ENCODE measurements at places on chromosomes 3 and 15. TPM values are rescaled to one million over a fixed set of nuclear protein-coding genes. Genes with fewer than 3 reads are reported as not detected.
A peak's percentile ranks its signal among the peaks of the same experiment; 100 is the strongest.

- no peaks in the 10 kb centered on the region for H3K4me1 ChIP-seq
- no peak overlapping the region for H3K27ac ChIP-seq
- no peak overlapping the region for H3K4me3 ChIP-seq
- DNase-seq, result no peak
- H3K36me3 ChIP-seq, result no peaks in the 10 kb centered on the region
- H3K27me3 ChIP-seq, result no peaks in the 10 kb centered on the region
Observed at GRCh38 chr3:85667744-85668143, 709.0 kb downstream of the CADM2 start.

Gene CLDN18
- total RNA-seq, result not detected

DNA sequence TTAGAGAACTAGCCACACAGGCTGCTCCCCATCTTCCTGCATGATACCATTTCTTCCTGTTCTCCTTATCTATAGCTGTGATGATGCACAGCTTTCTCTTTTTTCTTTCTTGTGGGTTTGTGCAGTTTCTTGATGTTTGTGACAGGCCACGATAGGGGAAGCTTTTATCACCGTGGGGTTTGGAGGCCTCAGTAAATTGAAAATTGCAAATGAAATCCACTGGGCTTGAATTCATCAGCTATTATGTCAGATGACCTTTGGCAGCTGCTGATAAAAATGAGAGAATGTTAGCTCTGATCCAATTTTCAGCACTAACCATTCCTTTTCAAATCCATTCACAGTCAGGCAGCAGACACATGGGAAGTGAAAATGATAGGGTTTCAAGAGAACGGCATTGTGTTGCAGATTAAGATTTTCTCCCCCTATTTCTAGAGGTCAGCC, 176.9 kb upstream of the SOX2 start:
- no peak overlapping the region for H3K27ac ChIP-seq
- no peak for DNase-seq
- H3K27me3 ChIP-seq, result no peaks in the 10 kb centered on the region
- no peaks in the 10 kb centered on the region for H3K4me1 ChIP-seq
- no peak overlapping the region for H3K4me3 ChIP-seq

DNA sequence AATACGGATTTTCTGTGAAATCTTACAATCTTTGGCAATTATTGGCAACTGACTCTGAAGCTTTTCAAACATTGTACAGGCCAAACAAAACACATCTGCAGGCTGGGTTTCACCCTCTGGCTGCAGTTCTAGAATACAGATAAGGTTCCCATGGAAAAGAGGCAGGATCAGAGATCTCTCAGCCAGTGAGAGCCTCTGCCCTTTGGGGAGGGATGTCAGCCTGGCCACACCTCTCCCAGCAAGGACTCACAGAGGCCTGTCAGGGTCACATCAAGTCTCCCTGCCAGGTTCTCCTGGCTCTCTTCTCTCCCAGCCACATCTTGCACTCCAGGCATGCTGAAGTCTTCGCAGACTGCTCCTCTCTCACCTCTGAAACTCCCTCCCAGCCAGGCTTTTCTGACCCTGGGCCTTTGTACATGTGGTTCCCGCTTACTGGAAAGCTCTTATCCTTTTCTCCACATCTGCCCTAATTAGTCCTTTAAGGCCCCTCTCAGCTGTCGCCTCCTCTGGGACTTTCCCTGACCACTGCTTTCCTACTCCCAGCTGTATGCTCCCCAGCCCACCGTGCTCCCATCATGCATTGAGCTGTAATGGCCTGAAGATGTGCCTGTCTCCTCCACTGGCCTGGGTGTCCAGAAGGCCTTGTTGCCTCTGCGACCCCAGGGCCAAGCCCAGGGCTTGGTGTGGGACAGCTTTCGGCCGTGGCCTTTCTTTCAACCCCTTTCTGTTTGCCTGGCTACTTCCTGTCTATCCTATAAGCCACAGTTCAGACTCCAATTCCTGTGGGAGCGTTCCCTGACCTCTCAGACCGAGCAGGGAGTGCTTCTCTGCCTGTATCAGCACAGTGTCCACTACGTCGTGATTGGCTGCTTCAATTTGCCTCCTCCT, 4.3 kb downstream of the RBP1 start:
- no peak overlapping the region for H3K27ac ChIP-seq
- no peak overlapping the region for H3K4me3 ChIP-seq
- no peak for DNase-seq
- H3K36me3 ChIP-seq, result no peaks in the 10 kb centered on the region
- H3K27me3 ChIP-seq, result peaks cover 11% of the 10 kb centered on the region
- H3K4me1 ChIP-seq, result peaks cover 4% of the 10 kb centered on the region

DNA sequence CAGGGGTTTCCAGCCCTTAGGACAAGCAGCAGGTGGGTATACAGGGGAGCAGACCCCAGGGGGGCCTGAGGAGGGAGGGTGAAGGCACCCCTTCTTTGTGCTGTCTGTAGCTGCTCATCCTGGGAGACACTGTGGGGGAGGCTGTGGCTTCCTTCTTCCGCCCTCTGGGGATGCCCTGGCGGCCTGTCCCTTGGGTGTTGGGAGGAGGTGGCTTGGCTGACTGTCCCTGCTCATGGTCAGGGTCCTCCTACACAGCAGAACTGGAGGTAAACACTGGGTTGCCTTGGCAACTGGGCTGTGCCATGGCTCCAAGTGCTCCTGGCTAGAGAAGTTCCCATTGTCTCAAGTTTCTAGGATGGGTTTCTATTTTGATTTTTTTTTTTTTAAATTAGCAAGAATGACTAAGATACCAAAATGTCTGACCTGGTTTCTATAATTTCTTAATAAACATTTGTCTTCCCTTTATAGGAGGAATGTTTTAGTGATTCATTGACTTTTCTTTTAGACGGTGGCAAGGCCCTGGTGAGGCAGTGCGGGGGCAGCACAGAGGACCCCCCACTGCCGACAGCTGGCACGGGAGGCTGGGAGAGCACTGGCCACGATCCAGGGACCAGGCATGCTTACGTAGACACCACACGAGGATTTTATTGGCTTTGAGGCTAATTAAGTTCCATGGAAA, 12.4 kb downstream of the KLF13 start:
- H3K4me3 ChIP-seq, result no peak overlapping the region
- no peaks in the 10 kb centered on the region for H3K27me3 ChIP-seq
- H3K27ac ChIP-seq, result 0 out of 2 replicates have a peak overlapping the region, but pooled peaks have one; percentile 21
- no peak for DNase-seq

DNA sequence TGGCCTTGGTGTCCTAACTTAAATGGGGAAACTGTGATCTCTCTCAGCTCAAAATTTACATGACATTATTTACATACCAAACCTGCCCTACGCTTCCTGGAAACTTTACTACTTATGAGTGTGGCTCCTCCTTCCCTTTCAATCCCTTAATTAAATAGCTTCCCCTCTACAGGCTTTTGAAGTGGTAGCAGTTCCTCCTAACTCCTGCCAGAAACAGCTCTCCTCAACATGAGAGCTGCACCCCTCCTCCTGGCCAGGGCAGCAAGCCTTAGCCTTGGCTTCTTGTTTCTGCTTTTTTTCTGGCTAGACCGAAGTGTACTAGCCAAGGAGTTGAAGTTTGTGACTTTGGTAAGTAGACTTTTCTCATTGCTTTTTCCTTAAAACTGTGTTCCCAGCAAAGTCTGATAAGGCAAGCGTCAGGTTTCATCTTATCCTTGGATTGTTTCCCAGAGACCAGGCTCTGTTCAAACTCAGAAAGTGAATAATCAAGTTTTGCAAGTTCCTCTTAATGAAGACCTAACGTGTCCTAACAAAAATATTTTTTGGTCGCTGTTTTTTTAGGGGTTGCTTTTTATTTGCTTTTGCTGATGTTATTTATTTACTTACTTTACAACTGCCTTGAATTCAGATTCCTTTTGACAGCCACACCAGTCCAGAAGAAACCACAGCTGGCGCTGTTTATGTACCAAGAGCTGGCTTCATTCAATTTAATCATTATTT, at the start of gene ACP3:
Gene ACP3 (plus strand): TSS at position 179 of the 720 bp plus-strand sequence. CDS start 50 bp downstream, at position 229.
- H3K36me3 ChIP-seq, result no peaks in the 10 kb centered on the region
- DNase-seq, result no peak
- H3K27ac ChIP-seq, result no peak within 1 kb of the TSS

Gene POPDC2
- 0.19 TPM for total RNA-seq

DNA sequence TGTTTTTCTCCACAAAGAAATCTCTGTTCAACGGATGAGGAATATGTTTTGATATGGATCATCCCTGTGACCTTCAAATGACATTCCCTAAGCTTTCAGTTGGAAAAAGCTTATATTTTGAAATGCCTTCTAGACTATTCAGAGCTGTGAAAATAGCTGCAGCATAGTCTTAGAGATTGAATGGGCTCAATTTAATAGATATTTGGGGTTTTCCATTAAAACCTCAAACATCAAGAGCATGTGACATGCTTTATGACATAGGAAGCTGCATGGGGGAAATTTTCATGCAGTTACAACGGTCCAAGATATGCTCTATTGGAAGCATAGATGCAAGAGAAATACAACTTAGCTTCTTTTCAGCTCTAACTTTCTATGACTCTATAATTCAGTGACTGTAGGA, 102.8 kb downstream of the LSAMP start:
- no peak overlapping the region for H3K27ac ChIP-seq
- no peaks in the 10 kb centered on the region for H3K36me3 ChIP-seq
- H3K4me3 ChIP-seq, result no peak overlapping the region
- no peak for DNase-seq
- H3K27me3 ChIP-seq, result no peaks in the 10 kb centered on the region
- no peaks in the 10 kb centered on the region for H3K4me1 ChIP-seq

DNA sequence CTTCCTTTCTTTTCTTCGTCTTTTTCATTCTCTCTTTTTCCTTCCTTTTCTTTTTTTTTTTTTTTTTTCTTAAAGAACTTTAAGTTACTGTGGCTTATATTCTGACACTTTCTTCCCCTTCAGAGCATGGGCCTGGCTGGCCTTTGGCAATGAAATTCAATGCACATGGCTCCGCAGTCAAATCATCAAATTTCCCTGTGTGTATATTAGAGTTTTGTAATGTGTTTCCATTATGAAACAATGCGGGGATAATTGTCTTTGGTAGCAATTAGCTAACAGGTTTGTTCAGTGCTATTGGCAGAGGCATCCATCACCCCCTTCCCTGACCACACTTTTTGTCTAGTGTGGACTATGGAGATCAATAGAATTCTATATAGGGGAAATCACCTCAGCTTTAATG, 80.5 kb downstream of the CDIN1 start:
- no peaks in the 10 kb centered on the region for H3K4me1 ChIP-seq
- H3K27me3 ChIP-seq, result no peaks in the 10 kb centered on the region
- no peaks in the 10 kb centered on the region for H3K36me3 ChIP-seq

DNA sequence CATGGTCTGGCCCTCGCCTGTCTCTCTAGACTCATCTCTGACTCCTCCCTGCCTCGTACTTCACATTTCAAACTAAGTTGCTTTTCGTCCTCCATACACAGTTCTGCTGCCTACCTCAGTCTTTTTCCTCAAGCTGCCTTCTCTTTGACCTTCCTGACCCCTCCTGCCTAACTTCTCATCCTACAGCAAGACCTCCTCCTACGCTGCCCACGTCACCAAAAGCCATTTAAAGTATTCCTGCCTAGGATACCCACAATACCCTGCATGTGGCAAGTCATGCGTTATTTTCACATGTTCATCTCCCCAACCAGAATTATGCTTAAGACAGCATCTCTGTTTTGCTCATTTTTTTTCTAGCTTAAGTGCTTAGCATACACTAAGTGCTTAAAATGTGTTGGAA, 56.7 kb downstream of the LHFPL4 start:
- H3K4me3 ChIP-seq, result no peak overlapping the region
- no peaks in the 10 kb centered on the region for H3K36me3 ChIP-seq
- no peaks in the 10 kb centered on the region for H3K4me1 ChIP-seq
- DNase-seq, result no peak
- H3K27ac ChIP-seq, result no peak overlapping the region

Gene CCK
- total RNA-seq, result 2.4 TPM

DNA sequence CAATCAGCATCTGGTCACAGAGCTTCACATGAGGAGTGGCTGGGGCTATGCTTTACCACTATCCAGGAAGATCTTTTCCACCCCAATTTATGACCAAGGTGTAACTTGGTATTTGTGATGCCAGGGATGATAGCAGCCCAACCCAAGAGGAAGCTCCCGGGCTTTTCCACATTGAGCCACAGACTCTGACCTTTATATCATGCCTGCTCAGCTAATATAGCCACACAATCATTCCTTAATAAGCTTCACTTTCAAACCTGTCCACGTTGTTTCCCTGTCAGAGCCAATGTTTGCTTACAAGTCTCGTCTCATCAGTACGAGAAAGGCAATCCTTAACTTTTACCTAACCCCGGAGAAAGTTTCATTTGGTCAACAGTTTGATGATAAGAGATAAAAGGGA, 330.9 kb downstream of the SHQ1 start:
- no peaks in the 10 kb centered on the region for H3K4me1 ChIP-seq
- no peak for DNase-seq

GRCh38 chr3:70926835-70927234, 614.4 kb upstream of the MDFIC2 start:
- H3K4me1 ChIP-seq, result no peaks in the 10 kb centered on the region
- no peak overlapping the region for H3K4me3 ChIP-seq
- DNase-seq, result no peak
- no peaks in the 10 kb centered on the region for H3K36me3 ChIP-seq
- H3K27ac ChIP-seq, result no peak overlapping the region
- H3K27me3 ChIP-seq, result no peaks in the 10 kb centered on the region

GRCh38 chr3:111763001-111763471, 96.0 kb upstream of the PHLDB2 start:
- no peaks in the 10 kb centered on the region for H3K27me3 ChIP-seq
- H3K4me3 ChIP-seq, result no peak overlapping the region
- DNase-seq, result no peak
- H3K27ac ChIP-seq, result no peak overlapping the region
- H3K36me3 ChIP-seq, result no peaks in the 10 kb centered on the region
- no peaks in the 10 kb centered on the region for H3K4me1 ChIP-seq

Gene FOXB1
- 2.1 TPM for total RNA-seq

- H3K4me3 ChIP-seq, result no peak overlapping the region
- H3K36me3 ChIP-seq, result no peaks in the 10 kb centered on the region
- DNase-seq, result no peak
- H3K27me3 ChIP-seq, result no peaks in the 10 kb centered on the region
- no peaks in the 10 kb centered on the region for H3K4me1 ChIP-seq
- no peak overlapping the region for H3K27ac ChIP-seq
Observed at GRCh38 chr3:33940149-33940548, 141.7 kb downstream of the PDCD6IP start.

DNA sequence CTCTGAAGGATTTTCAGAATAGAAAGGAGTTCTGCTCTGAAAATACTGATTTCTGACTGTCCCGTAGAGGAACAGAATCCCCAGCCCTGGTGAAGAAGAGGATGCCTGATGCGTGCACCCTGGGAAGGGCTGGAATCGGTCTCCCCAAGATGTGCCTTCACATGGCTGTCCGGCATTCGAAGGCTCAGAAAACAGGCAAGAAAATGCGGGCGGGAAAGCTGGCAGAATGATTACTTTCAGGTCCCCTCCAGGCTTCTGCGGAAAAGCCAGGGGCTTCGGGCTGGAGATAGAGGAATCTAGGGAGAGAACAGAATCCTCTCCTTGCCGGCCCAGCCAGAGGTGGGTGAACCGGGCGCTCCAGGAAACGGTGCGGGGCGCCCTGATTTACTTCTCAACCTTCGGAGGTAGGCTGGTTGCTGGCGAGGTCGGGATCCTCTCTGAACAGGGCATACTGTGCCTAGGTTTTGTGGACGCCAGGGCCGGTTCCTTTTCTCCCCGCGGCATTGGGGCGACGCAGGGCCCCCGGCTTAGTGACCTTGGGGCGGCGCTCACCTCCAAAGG, 2.5 kb downstream of the FOXL2NB start:
- H3K27me3 ChIP-seq, result peaks cover 81% of the 10 kb centered on the region
- no peak for DNase-seq
- peaks cover 7% of the 10 kb centered on the region for H3K4me1 ChIP-seq
- H3K36me3 ChIP-seq, result peaks cover 4% of the 10 kb centered on the region
- peak overlapping the region; percentile 32 for H3K4me3 ChIP-seq

Gene ISLR2
- 0.58 TPM for total RNA-seq

- peaks cover 3% of the 10 kb centered on the region for H3K4me1 ChIP-seq
- no peaks in the 10 kb centered on the region for H3K36me3 ChIP-seq
- no peaks in the 10 kb centered on the region for H3K27me3 ChIP-seq
- no peak for DNase-seq
Observed at GRCh38 chr15:48566668-48567067, 78.8 kb downstream of the FBN1 start.

Gene FANCD2OS
- not detected for total RNA-seq
